ENCODE measurements at places on chromosomes 5 and 9.

DNA sequence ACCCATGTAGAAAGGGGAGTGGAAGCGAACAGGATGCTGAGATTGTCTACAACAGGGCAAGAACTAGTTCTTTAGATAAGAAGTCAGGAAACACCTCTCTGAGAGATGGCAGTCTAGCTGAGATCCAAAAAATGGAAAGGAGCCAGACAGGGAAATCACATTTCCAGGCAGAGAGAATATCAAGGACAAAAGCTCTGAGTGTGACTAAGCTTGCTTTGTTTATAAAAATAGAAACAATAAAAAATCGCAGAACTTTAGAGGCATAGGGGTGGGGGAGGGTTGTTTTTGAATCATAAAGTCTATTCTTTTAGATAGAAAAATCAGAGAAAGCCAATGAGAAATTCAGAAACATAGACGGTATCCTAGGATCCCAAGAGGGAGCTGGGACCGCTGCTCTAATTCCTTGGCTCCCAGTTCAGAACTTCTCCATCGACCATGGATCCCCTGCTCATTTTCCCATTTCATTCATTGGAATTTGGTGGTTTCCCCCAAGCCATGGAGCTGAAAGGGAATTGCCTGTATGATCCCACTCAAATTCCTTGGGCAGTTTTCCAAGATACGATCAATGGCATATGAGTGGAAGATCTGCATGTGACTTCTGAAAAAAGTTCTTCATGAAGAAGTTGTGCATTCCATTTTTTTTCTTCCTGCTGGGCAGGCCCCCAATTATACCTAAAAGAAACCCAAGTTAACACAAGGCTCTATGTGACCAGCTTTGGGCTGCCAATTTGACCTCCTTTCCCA is 182.0 kb downstream of the GRIA1 start:
- no peak for DNase-seq

DNA sequence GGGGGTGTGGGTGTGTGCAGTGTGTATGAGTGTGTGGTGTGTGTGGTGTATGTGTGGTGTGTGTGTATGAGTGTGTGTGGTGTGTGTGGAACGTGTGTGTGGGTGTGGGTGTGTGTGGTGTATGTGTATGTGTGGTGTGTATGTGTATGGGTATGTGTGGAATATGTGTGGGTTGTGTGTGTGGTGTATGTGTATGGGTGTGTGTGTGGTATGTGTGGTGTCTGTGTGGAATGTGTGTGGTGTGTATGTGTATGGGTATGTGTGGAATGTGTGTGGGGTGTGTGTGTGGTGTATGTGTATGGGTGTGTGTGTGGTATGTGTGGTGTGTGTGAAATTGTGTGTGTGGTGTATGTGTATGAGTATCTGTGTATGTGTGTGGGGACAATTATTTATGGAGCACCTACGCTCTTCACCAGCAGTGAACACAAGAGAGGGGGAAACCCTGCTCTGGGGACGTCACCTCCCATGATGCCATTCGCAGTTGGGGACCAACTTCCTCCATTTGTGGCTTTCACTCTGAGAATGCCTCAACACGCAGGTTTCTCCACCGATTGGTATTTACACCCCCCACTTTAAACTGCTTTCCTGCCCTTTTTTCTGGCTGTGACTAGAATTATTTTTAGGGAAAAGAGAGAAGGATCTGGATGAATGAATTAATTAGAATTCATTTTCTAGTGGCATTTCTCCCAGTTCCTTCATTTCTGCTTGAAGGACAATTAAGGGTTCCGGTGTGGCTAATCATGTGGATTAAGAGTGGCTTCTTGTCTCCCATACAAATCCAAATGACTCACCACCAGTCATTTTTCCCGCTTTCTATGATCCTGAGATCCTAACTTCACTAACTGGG is 238.1 kb downstream of the ROR2 start:
- peak; percentile 24 for DNase-seq

- DNase-seq, result no peak
Measured at GRCh38 chr5:181255276-181255675, 5.7 kb downstream of the TRIM52 start.

GRCh38 chr9:120286530-120286929 is 293.4 kb downstream of the CDK5RAP2 start:
- DNase-seq, result no peak

- no peak for DNase-seq
Measured at GRCh38 chr9:72292256-72292682, 72.7 kb downstream of the ZFAND5 start.

GRCh38 chr5:172626031-172626581 is 15.0 kb upstream of the NEURL1B start:
- DNase-seq, result no peak
